CD4-positive, alpha-beta memory T cell (primary cell): ENCODE measurements at places on chromosomes 16 and 17.
A peak's percentile ranks its signal among the peaks of the same experiment; 100 is the strongest.

DNA sequence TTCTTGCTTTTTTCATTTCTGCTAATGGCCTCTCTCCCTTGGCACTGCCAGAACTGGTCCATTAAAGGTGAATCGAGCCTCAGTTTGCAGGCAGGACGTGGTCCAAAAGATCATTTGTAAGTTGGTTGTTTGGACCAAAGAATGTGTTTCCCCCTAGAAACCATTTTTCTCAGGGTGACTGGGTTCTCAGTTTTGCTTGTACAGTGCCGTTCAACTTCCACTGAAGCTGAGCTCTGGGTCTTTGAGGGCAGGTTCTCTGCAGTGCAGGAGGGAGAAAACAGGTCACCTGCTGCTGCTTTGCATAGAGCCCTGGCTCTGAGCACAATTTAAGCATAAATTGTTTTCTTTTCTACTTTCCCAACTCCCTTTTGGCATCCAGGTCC, 9.0 kb upstream of the AMZ2 start:
- H3K4me1 ChIP-seq = peaks cover 58% of the 10 kb centered on the region
- H3K27ac ChIP-seq = peak overlapping the region; percentile 93
- H3K27me3 ChIP-seq = no peaks in the 10 kb centered on the region
- peak overlapping the region; percentile 45 for H3K4me3 ChIP-seq

DNA sequence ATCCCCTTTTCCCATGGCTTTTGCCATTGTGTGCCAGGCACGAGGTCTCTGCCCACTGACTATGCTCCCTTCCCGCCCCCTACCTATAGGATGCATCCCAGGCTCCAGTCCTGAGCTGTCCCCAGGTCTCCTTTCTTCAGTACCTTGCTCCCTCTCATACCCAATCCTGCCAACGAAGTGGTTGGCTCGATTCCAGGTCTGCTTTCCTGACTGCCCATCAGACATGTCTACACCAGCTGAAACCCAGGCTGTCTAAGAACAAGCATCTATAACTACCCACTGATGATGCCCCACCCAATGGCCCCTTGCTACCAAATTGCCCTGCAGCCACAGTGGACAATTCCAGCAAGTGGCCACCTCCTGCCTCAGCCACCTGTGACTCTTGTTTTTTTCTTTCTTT, 479.1 kb downstream of the SOX9 start:
- no peak overlapping the region for H3K4me3 ChIP-seq
- no peaks in the 10 kb centered on the region for H3K36me3 ChIP-seq
- H3K27ac ChIP-seq = no peak overlapping the region
- H3K4me1 ChIP-seq = no peaks in the 10 kb centered on the region

GRCh38 chr17:57674894-57675293, 70.2 kb downstream of the CCDC182 start:
- DNase-seq = no peak
- peaks cover 19% of the 10 kb centered on the region for H3K4me1 ChIP-seq
- H3K27ac ChIP-seq = no peak overlapping the region
- no peaks in the 10 kb centered on the region for H3K27me3 ChIP-seq

DNA sequence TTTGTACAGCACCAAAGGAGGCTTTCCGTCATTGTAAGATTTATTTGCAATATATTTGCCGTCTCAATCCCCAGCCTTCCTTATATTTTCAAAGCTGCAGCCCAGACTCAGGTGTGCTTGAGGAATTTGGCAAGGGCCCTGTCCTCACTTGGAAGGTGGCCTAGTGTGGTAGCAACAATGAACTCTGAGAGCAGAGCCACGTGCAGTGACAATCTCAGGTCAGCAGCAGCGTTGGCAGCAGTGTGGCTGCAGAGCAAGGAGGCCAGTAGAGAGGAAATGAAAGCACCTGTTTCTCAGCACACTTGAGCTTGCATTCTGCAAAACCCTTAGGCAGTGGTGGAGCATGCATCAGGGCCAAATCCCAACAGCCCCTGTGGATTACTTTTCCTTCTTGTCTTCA, 613.5 kb downstream of the RBFOX1 start:
- no peak overlapping the region for H3K27ac ChIP-seq
- no peaks in the 10 kb centered on the region for H3K4me1 ChIP-seq
- DNase-seq = no peak

DNA sequence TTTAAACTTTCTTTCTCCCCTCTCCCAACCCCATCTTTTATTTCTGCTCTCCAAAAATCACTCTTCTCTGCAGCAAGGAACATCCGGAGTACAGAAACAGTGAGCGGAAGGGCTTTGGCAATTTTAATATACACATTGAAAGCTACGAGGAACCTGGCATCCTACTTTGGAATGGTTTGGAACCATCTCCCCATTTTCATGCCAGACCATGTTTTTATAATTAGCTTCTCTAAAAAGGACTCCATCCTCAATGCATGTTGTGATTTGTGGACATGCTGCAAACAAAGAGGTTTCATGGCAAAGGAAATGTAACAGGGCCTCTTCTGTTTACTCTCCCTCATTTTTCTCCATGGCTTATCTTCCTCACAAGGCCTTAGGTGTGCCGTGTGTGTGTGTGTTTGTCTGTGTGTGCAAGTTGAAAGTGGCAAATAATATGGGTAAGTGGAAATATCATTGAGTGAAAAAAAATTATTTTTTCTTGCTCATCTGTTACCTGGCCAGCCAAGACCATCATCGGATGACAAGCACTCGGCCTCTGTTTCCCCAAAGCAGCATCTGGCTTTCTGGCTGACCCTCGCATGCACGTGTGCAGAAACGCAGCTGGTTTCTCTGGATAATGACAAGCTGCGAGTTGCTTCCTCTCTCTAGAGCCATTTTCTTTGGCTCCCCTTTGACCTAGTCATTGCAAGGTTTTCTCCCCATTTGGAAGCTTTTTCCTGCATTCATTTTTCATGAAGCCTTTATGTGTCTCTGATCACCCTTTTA, 585.0 kb downstream of the TMEM114 start:
- H3K27ac ChIP-seq = no peak overlapping the region
- DNase-seq = no peak
- no peaks in the 10 kb centered on the region for H3K36me3 ChIP-seq
- H3K4me1 ChIP-seq = no peaks in the 10 kb centered on the region

DNA sequence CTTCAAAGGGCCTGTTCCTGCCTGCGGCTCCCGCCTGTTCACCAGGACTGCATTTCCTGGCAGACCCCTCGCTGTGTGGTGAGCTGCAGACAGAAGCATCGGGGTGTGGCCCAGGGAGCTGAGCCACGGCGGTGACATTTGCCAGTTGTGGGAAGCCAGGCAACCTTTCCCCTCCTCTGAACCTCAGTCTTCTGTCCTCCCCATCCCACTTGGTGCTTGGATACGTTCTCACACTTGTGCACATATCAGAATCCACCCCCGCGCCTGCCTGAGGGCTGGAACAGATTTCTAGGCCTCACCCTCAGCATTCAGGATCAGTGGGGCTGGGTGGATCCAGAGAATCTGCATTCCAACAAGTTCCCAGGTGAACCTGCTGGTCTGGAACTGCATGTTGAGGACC, 63.5 kb downstream of the CRISPLD2 start:
- no peak for DNase-seq
- H3K27ac ChIP-seq = no peak overlapping the region
- H3K4me1 ChIP-seq = peaks cover 8% of the 10 kb centered on the region
- no peaks in the 10 kb centered on the region for H3K36me3 ChIP-seq

GRCh38 chr16:28089205-28089991, 25.9 kb upstream of the GSG1L start:
- no peak overlapping the region for H3K27ac ChIP-seq
- DNase-seq = no peak
- H3K4me3 ChIP-seq = no peak overlapping the region
- no peaks in the 10 kb centered on the region for H3K27me3 ChIP-seq
- H3K4me1 ChIP-seq = no peaks in the 10 kb centered on the region

DNA sequence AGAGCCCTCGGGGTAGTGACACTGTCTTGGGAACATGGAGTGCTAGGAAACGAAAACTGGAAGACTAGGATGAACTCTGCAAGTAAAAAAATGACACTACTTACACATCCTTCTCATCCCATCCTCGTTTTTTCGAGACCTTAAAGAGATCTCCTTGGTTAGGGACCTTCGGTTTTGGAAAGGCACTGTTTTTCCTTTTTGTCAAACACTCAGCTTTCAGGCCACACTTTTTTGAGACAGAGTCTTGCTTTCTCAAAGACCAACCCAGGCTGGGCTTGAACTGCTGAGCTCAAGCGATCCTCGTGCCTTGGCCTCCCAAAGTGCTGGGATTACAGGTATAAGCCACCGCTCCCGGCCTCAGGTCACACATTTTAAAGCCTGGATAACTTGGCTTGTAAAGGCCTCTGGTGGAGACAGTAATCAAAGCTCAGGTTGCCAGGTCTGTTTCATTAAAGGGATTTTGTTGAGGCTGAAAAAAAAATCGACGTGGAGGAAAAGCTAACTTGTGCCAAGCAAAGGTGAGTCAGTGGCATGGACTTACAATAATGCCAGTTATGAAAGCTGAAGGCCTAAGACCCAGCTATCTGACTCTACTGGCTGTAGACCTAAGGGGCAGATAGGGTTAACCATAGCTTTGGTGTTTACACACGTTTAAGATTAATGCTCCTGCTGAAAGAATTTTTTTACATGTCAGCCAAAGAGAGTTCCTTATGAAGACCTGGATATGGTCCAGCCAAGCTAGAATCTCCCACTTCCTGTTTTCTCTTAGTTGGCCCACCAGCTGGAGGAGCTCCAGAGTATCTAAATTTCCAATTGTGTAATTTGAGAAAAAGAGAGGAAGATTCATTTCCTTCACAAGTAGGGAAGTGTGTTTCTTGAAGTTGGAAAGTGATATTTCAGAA, 823 bp downstream of the NBR1 start:
- H3K4me3 ChIP-seq = peak overlapping the region; percentile 80
- DNase-seq = peak; percentile 12
- no peaks in the 10 kb centered on the region for H3K27me3 ChIP-seq
- H3K27ac ChIP-seq = peak overlapping the region; percentile 99
- H3K36me3 ChIP-seq = no peaks in the 10 kb centered on the region

DNA sequence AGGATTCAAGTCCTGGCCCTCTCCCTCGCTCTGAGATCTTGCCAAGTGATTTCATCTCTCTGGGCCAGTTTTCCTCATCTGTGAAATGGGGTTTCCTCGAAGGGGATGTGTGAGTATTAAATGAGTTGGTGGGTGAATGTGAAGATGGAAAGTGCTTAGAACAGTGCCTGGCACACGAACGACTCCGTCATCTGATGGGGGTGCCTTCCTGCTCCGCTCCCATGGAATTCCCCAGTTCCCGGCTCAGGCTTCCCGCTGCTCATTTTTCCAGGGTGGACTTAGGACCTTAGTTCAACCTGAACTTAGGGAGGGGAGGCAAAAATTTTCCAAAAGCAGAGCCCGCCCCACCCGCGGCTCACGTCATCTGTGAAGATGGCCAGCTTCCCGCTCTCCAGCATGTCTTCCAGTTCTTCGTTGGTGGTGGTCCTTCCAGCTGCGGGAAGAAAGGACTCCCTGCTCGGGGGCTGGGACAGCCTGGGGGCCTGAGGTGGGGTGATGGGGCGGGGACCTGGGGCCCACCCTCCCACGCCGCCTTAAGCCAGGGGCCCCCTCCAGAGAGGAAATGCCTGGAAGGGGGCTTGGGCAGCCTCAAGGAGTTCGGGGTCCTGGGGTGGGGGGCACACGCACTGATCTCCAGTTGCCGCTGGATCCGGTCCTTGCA, 11.4 kb downstream of the HSD3B7 start:
- H3K36me3 ChIP-seq = no peaks in the 10 kb centered on the region
- peaks cover 11% of the 10 kb centered on the region for H3K4me1 ChIP-seq
- H3K4me3 ChIP-seq = peak overlapping the region; percentile 60
- DNase-seq = no peak

DNA sequence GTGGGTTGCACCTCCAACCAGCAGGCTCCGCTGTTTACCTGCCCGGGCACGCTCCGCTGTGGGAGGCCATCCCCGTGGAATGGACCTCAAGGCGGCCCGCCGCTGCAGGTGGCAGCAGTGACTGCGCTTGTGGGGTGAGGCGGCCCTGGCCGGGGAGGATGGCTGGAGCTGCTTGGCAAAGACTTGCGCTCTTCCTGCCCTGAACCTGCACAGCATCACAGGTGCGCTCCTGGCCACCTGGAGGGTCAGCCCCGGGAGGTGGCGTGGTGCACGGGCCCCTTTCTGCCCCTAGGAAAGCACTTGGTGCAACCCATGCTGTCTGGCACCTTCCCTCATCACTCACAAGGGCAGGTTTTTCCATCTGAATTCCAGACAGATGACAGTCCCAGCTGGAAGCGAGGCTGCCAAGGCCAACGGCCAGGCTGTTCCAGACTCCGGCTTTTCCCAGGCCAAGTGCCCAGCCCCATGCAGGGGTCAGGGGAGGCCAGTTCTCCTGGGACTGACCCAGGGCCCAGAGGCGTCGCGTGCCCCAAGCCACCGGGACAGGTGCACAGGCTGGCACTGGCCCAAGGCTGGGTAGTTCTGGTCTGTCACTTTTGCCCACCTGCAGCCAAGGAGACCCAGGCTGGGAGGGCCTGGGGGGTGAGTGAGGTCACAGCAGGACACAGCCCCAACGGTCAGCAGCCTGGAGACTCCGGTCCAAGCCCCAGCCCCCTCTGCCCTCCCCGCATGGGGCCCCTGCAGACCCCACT, 13.3 kb downstream of the UTS2R start:
- no peak for DNase-seq
- no peak overlapping the region for H3K27ac ChIP-seq
- H3K36me3 ChIP-seq = no peaks in the 10 kb centered on the region
- no peaks in the 10 kb centered on the region for H3K27me3 ChIP-seq
- H3K4me1 ChIP-seq = no peaks in the 10 kb centered on the region
- H3K4me3 ChIP-seq = no peak overlapping the region

GRCh38 chr17:7477392-7478275, 1.8 kb downstream of the ZBTB4 start:
- no peaks in the 10 kb centered on the region for H3K36me3 ChIP-seq
- peaks cover 56% of the 10 kb centered on the region for H3K4me1 ChIP-seq
- peak overlapping the region; percentile 64 for H3K4me3 ChIP-seq
- peak overlapping the region; percentile 97 for H3K27ac ChIP-seq
- no peaks in the 10 kb centered on the region for H3K27me3 ChIP-seq

GRCh38 chr17:78645421-78646295, 68.5 kb upstream of the DNAH17 start:
- peak; percentile 54 for DNase-seq
- H3K27ac ChIP-seq = peak overlapping the region; percentile 3
- H3K4me1 ChIP-seq = peaks cover 13% of the 10 kb centered on the region
- no peaks in the 10 kb centered on the region for H3K27me3 ChIP-seq
- H3K4me3 ChIP-seq = no peak overlapping the region

- peaks cover 22% of the 10 kb centered on the region for H3K36me3 ChIP-seq
- DNase-seq = no peak
- no peak overlapping the region for H3K27ac ChIP-seq
- no peak overlapping the region for H3K4me3 ChIP-seq
- H3K27me3 ChIP-seq = no peaks in the 10 kb centered on the region
- H3K4me1 ChIP-seq = peaks cover 2% of the 10 kb centered on the region
These were observed 5.4 kb upstream of the ITGA2B start for GRCh38 chr17:44394833-44395232.
